Central memory CD4-positive, alpha-beta T cell (primary cell): ENCODE measurements at places on chromosomes 11 and 22.

GRCh38 chr11:43581370-43582023 is 99.0 kb upstream of the HSD17B12 start:
- no peak for DNase-seq

GRCh38 chr11:75033916-75034315 is 45.2 kb downstream of the NEU3 start:
- no peak for DNase-seq

DNA sequence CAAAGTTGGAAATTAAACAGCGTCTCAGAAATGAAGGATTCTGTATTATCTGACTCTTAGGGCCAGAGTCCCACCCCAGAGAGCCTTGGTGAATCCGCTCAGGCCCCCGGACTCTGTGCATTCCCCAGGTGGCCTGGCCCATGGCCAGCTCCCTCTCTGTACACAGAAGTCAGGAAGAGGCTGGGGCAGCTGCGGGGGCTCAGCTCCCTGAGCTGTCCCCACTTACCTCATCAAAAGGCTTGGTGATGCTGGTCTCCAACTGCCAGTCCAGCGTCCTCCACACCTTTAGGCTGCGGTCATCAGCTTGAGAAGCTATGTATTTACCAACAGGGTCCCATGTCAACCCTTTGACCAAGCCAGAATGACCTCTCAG is 35.0 kb downstream of the HIRA start:
- DNase-seq, result no peak

DNA sequence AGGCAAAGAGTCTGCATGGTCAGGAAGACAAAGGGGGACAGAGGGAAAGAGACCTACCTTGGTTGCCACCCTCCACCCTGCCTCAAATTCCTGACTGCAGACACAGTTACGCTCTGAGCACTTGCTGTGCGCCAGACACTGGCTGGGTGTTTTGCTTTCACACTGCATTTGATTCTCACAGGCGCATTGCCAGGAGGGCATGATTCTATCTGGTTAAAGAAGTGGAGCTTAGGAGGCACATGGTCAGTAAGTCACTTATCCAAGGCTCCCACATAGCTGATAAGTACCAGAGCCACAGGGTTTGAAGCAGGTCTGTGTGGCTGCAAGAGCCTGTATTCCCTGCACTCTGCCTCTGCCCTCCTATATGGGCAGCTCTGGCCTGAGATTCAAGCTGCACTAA is 103.9 kb downstream of the TIMP3 start:
- DNase-seq, result no peak

- DNase-seq, result no peak
These were observed 30.0 kb downstream of the PPP2R1B start for GRCh38 chr11:111736181-111736590.

GRCh38 chr11:66530927-66531709 is 14.7 kb downstream of the ZDHHC24 start:
- DNase-seq, result no peak

- no peak for DNase-seq
These were observed 15.0 kb downstream of the RTN4R start for GRCh38 chr22:20253161-20253560.

DNA sequence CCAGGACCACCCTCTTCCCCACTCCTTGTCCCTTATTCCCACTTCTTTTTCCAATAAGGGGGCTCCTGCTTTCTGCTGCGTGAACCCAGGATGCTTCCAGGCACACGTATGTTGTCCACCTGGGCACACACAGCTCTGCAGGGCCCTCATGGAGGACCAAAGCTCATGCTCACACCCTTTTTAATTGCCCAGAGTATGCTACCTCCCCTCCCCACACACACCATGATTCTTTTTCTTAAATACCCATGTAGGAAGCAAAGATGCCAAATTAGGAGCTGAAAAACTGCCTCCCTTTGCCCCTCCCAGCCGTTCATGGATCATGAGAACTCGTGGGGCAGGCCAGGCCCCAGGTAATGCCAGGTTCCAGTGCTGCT is 5.1 kb downstream of the NECTIN1 start:
- no peak for DNase-seq

DNA sequence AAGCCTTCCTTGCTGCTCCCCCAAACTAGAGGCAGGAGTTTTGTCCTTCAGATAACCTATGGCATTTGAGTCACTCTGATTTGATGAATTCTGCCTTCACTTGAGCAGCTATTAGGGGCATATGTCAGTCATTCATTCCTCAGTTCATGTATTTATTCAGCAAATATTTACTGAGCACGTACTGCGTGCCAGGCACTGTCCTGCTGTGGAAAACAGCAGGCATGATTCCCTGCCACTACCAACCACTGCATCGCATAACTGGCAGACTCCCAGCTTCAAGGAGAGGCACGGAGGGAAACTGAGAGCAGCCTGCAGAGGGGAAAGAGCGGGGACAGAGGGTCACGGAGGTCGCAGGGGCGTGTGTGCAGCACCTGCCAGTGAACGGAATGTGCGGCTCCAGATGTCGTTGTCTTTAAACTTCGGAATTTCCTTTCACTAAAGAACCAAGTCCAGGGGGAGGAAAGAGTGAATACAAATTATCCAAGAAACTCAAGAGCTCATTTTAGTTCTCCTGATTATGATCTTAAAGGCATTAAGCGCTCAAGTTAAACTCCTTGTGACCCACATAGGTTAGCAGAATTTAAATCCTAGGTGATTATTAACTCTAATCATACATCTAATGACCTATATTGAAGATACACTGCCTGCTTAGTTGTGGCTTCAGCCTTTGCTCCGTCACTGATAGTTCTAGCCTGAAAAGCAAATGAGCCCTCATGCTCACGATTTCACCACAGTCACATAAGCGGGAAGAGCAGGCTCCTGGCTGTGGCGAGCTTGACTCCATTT is 12.6 kb downstream of the PPARA start:
- no peak for DNase-seq

DNA sequence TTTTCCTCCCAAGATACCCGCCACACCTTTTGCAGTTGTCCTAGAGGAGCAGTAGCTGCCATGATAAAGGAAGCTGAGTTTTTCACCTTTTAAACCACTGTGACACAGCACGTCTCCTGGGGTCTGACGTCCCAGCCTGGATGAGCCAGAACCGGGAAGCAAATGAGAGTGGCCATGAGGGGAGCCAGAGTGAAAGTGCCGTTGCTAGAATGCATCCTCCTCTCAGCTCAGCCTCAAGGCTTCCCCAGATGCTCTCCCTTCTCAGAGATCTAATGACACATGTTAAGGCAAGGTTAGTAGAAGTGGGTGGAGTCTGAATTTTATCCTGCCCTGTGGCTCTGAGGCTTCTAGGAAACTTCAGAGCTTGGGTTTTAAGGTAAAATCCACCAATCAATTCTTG is 23.4 kb upstream of the HTR3A start:
- DNase-seq, result no peak

- DNase-seq, result no peak
These were observed 52.5 kb upstream of the A4GALT start for GRCh38 chr22:42773167-42773566.

GRCh38 chr11:66686801-66687750 is 9.4 kb upstream of the RBM4B start:
- no peak for DNase-seq
